ENCODE measurements at places on chromosomes 2 and 18. TPM values are rescaled to one million over a fixed set of nuclear protein-coding genes. Genes with fewer than 3 reads are reported as not detected.

DNA sequence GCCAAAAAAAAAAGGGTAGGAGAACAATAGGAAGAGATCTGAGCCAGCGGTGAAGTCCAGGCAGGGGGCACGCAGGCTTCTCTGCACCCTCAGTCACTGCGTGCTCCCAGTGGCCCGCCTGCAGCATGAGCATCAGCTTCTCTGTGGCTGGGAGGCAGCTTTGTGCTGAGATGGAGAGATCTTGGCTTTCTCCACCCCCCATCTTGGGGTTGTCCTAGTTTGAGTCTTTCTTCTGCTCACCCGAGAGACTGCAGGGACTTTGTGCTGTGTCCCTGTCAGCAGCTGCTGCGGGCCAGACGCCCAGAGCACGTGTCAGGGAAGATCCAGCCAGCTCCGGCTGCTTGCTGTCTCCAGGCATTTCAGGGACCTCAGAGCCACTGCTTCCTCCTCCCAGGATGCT is 20.3 kb downstream of the TRAPPC12 start:
- no peak for ATAC-seq

GRCh38 chr18:74081966-74082741 is 65.5 kb downstream of the FBXO15 start:
- peak; percentile 76 for ATAC-seq

- ATAC-seq, result no peak
These were observed 313.8 kb downstream of the PIK3C3 start for GRCh38 chr18:42268798-42269197.

The KIAA2012 gene
- total RNA-seq, result not detected

All from esophagus mucosa (tissue), 1 donor.